ENCODE measurements at places on chromosomes 13 and 19. TPM values are rescaled to one million over a fixed set of nuclear protein-coding genes. Genes with fewer than 3 reads are reported as not detected.
A peak's percentile ranks its signal among the peaks of the same experiment; 100 is the strongest.

DNA sequence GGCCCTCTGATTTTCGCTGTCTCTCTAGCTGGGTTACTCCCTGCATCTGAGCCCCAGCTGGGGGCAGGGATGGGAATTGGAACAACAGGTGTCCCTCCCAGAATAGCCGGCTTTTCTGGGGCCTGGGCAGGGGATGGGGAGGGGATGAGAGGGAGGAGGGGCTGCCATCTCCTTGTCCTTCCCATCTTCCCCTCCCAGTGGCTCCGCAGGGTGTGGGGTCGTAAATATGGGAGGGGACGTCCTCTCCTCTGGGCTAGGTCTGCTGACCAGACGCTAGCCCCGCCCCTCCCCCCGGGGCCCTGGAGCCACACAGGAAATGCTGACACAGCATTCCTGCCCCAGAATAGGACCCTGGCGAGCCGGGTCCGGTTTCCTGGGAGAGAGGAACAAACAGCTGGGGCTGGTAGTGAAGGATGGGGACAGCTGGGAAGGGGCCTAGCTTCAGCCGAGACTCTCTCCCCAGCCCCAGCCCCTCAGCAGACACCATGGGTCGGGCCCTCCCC is 1.1 kb downstream of the RYR1 start:
- no peak overlapping the region for H3K27ac ChIP-seq
- H3K4me1 ChIP-seq = no peaks in the 10 kb centered on the region
- no peak overlapping the region for H3K4me3 ChIP-seq
- H3K27me3 ChIP-seq = peaks cover 35% of the 10 kb centered on the region

- no peaks in the 10 kb centered on the region for H3K4me1 ChIP-seq
- no peaks in the 10 kb centered on the region for H3K36me3 ChIP-seq
- no peaks in the 10 kb centered on the region for H3K27me3 ChIP-seq
- H3K27ac ChIP-seq = no peak overlapping the region
Measured at GRCh38 chr19:55962186-55962585, 14.6 kb downstream of the NLRP8 start.

- peak; percentile 95 for DNase-seq
- peak within 1 kb of the TSS; percentile 97 for H3K4me3 ChIP-seq
- H3K36me3 ChIP-seq = no peaks in the 10 kb centered on the region
- H3K27me3 ChIP-seq = no peaks in the 10 kb centered on the region
- H3K27ac ChIP-seq = peak within 1 kb of the TSS; percentile 89
- peaks cover 28% of the 10 kb centered on the region for H3K4me1 ChIP-seq
Measured at GRCh38 chr13:102798581-102799425, at the start of the genes BIVM and POGLUT2. Gene BIVM (plus strand): TSS chr13:102799119. CDS start chr13:102807268, 8,149 bp downstream. Gene POGLUT2 (minus strand): TSS chr13:102798976. CDS start chr13:102798670, 306 bp downstream.

- no peaks in the 10 kb centered on the region for H3K27me3 ChIP-seq
- H3K4me3 ChIP-seq = no peak overlapping the region
- no peaks in the 10 kb centered on the region for H3K36me3 ChIP-seq
- H3K4me1 ChIP-seq = no peaks in the 10 kb centered on the region
- DNase-seq = no peak
Measured at GRCh38 chr13:51136276-51136980, 25.4 kb upstream of the C13orf42 start.

DNA sequence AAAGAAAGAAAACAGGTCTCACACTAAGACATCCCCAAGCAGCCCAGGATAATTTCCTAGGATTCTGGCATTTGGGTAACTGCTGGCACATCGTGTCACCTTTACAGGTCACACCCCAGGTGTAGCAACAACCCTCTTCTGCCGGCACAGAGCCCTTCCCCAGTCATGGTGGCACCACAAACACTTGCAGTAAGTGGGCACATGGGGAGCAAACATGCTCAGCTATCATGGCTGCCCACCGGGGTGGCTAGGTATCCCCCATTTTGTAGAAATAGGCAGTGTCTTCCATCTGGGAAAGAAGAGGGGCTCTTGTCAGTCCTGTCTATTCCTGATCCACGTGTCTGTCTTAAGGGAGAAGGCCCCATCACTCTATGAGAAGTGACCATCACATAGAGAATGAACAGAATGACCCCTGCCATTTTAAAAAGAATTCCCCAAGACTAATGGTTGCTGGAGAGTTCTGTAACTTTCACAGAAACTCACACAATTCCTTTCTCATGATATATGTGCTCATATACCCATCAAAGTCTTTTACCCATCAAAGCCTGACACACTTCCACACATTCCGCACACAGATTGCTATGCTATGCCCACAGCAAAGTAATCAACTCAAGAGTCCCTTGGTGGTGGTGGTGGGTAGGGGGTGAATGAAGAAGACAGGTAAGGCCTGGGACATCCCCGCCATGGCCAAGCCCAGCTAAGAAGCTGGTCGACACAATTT is 33.3 kb downstream of the BRD4 start:
- H3K27ac ChIP-seq = peak overlapping the region; percentile 55
- H3K4me3 ChIP-seq = no peak overlapping the region
- peaks cover 97% of the 10 kb centered on the region for H3K4me1 ChIP-seq
- no peaks in the 10 kb centered on the region for H3K27me3 ChIP-seq
- H3K36me3 ChIP-seq = no peaks in the 10 kb centered on the region

GRCh38 chr13:32419862-32420261 is 8.1 kb downstream of the N4BP2L1 start:
- H3K4me3 ChIP-seq = no peak overlapping the region
- no peaks in the 10 kb centered on the region for H3K4me1 ChIP-seq
- DNase-seq = no peak
- H3K27me3 ChIP-seq = no peaks in the 10 kb centered on the region
- no peak overlapping the region for H3K27ac ChIP-seq

The ZSCAN18 gene
- total RNA-seq = 47.3 TPM

The ZNF835 gene
- 3.0 TPM for total RNA-seq

Data from upper lobe of right lung (tissue), 1 donor.